ENCODE measurements at places on chromosomes 4 and X.

GRCh38 chr4:2154215-2154740 lies 87.6 kb downstream of the HAUS3 start:
- DNase-seq, result no peak

GRCh38 chrX:135345107-135345589 lies 35.9 kb downstream of the ETDC start:
- no peak for DNase-seq

DNA sequence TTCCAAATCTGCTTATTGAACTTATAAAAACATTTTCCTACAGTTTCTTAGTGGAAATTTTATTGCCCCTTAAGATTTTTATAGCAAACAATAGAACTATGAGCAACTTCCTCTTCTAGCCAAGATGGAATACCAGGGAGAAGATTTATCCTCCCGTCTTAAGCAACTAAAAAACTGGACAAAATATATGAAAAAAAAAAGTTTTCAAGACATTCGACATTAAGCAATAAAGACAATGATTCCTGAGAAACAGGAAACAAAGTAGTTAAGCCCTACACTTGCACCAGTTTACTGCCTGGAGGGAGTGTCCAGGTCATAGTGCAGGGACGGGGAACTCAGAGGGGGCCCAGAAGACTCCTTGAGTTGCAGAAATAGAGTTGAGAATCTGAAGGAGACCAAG lies 516.1 kb upstream of the DIPK2B start:
- no peak for DNase-seq

- no peak for DNase-seq
These were observed 9.0 kb upstream of the CLDN34 start for GRCh38 chrX:9958183-9958582.

- DNase-seq, result no peak
These were observed 44.2 kb upstream of the RHOH start for GRCh38 chr4:40152637-40153036.

DNA sequence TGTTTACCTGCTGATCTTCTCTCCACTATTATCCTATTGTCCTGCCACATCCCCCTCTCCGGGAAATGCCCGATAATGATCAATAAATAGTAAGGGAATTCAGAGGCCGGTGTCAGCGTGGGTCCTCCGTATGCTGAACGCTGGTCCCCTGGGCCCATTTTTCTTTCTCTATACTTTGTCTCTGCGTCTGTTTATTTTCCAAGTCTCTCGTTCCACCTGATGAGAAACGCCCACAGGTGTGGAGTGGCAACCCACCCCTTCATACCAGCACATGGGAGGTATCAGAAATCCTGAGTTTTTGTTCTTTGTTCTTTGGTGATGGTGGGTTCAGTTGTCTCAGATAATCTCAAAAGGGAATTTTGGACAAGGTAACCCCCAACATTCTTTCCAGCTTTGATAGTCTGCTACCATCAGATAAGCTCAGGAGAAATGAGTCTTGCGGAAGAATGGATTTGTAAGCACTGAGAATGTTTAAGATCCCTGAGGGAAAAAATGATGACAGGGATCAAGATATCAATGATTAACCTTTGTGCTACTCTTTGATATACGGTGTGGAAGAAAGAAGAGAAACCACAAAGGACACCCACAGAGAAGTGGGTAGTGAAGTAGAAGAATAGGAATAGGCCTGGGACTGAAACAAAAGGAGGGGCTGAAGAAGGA lies 117.9 kb downstream of the CEP44 start:
- DNase-seq, result no peak

Measured in NCI-H1417 (cell line).